ENCODE measurements at places on chromosomes 11 and 22.
A peak's percentile ranks its signal among the peaks of the same experiment; 100 is the strongest.

DNA sequence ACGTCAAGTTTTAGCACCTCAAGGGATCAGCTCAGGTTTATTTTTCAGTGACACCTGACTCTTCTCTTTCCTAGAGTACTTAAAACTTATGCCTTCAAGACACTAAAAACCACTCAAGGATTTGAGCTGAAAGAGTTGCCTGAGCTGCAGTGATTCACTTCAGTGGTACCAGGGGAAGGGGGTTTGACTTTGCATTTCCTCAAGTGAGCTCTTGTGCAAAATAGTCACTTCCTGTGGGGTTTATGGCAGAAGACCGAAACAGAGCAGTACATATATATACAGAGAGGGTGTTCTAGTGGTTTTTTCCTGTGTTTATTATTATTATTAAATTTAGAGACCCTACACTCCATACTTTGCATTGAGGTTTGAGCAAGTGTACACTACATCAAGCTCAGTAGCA, 60.7 kb downstream of the DBX1 start:
- DNase-seq, result no peak

DNA sequence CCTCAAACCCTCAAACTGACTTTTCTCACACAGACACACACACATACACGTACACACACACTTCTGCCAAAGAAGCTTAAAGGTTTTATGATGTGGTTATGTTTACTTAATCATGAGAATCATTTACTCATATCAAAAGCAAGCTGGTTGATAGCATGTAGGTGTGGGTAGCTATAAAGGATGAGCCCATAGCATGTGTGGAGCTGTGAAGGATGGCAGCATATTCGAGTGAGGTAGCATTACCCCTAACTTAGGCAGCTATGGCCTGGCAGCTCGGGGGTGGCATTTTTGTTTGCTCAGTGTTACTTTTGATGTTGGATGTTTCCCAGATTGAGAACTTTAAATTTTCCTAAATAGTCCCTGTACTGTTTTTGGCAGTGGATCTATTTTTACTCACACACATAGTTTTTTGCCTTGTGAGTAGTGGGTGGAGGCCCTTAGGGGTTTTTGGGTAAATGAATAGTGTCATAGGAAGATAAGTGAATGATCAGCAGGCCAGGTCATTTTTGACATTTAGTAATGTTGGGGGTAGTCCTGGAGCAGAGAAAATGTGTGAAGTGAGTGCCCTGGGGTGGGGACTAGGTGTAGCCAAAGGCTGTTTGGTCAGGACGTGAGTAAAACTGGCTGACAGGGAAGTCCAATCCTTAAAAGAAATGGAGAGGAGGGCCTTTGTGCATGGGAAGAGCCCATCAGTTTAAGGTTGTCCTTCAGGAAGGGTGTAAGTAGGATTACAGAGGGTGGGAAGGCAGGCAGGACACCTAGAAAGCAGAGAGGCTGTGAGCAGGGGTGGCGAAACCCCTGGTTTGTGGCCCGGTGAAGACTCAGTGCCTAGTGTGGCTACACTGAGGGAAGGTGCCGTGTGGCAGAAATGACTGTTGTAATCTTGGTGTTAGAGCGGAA, 7.1 kb downstream of the YWHAH start:
- no peak for DNase-seq

DNA sequence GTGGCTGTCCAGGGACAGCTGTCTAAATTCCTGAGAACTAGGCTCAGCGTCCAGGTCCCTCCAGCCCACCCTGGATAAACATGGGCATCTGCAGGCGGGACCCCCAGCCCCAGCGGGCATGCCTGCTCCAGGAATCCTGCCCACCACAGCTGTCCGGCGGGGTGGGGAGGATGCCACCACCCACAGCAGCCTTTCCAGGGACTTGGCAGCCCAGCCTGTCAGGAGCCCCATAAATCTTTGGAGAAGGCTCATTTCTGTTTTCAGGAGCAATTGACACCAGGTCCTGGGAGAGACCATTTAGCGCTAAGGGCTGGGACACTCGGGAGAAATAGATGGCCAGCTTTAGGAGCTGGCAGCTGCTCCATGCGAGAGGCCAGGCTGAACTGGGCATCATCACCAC, 358.9 kb downstream of the CADM1 start:
- DNase-seq, result no peak

GRCh38 chr11:126384449-126385070, 29.1 kb downstream of the ST3GAL4 start:
- DNase-seq, result no peak

DNA sequence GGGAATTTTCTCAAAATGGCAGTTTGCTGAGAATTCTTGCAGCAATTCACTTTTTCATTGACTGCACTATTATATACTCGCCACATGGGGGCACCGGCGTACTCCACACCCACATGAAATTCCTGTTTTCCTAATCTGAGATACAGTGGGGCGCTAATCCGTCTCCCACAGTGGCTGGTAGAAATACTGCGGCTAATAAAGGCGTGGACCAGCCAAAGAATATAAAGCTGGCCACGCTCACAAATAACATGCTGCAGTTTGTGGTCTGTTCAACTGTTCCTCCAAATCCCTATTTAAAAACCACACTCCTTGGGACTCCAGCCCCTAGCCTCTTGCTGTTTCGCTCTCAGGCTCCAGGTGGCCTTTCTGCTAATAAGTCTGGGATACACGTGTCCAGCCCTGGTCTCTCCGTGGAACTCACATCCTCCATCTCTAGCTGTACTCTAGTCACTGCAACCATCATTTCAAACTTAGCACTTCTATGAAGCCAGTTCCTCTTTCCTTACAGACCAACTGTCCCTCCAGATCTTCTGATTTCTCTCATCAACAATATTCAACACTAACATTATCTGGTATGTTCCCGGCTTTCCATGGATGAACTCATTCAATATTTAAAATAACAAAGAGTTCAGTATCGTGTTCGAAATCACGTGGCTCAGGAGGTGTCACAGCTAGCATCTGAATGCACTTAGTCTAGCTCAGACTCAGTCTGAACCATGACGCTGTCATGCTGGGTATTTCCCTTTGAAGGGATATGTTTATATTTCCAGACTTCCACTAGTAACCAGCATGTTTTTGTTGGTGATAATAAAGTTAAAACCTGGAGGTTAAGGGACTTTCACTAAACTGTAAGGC, 22.0 kb downstream of the TBRG1 start:
- peak; percentile 78 for DNase-seq

DNA sequence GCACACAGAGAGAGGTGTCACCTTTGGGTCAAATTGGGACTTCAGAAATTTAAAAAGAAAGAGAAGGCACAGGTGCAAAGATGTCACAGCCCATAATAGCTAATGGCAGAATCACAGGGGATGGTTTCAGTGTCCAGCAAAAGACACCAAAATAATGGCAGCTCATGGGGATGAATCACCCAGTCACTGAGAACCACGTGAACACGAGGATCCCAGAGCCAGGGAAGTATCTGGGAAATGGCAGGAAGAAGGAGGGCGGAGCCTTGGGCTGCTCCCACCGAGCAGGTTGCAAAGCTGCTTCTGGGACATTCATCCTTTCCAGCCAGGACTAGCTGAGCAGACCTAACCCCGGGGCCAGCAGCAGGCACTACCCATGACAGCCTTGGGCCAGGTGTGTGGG, 45.6 kb downstream of the TRMU start:
- peak; percentile 8 for DNase-seq

DNA sequence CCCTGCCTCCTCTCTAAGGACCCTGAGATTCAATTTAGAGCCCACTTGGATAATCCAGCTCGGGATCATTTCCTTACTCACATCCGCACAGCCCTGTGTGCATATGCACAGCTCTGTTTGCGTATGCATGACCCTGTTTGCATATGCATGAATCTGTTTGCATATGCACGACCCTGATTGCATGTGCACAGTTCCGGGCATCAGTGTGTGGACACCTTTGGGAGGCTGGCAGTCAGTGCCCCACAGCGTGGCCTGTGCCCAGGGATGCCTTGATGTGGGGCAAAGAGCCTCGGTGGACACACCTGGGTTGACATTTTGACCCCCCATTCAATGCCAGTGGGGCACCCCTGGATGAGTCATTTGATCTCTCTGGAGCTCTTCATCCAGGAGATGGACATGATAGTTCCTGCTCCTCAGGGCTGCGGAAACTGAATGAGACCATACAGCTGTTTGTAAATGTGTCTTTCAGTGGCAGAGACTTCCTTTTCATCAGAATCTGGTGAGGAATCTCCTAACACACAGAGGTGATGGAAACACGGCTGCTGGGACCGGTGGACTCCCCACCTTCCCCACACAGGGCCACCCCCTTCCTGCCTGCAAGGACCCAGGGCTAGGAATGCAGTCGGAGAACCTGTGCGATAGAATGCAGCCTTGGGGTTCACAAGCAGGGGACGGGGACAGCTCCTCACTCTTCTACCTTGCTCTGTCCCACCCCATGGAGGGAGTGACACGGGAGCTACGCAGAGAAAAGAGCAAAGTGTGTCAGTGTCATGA, 41.2 kb downstream of the MYEOV start:
- no peak for DNase-seq

GRCh38 chr22:28607795-28608194, 71.8 kb downstream of the TTC28 start:
- DNase-seq, result no peak

- DNase-seq, result no peak
These were observed 318.7 kb downstream of the CADM1 start for GRCh38 chr11:115185507-115185906.

DNA sequence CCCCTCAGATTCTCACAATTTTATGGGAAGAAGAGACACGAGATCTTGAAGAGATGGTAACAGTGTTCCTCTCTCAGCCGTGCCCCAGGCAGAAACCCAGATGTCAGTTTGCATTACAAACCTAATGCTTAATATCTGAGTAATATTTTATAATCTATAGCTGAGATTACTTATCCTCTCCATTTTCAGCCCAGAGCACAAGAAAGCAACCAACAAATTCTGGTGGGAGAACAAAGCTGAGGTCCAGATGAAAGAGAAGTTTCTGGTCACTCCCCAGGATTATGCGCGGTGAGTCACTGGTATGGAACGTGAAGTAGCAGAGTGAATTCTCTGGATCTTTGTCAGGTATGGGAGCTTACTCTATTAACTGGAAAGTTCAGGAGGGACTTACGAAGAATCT, 884 bp downstream of the CENATAC start:
- DNase-seq, result peak; percentile 82

- DNase-seq, result peak; percentile 60
These were observed 192.7 kb downstream of the NAV2 start for GRCh38 chr11:19905280-19905853.
